CD4-positive, alpha-beta T cell treated with Interleukin-21 for 1 hour (primary cell): ENCODE measurements at places on chromosomes 1 and 21.
A peak's percentile ranks its signal among the peaks of the same experiment; 100 is the strongest.

DNA sequence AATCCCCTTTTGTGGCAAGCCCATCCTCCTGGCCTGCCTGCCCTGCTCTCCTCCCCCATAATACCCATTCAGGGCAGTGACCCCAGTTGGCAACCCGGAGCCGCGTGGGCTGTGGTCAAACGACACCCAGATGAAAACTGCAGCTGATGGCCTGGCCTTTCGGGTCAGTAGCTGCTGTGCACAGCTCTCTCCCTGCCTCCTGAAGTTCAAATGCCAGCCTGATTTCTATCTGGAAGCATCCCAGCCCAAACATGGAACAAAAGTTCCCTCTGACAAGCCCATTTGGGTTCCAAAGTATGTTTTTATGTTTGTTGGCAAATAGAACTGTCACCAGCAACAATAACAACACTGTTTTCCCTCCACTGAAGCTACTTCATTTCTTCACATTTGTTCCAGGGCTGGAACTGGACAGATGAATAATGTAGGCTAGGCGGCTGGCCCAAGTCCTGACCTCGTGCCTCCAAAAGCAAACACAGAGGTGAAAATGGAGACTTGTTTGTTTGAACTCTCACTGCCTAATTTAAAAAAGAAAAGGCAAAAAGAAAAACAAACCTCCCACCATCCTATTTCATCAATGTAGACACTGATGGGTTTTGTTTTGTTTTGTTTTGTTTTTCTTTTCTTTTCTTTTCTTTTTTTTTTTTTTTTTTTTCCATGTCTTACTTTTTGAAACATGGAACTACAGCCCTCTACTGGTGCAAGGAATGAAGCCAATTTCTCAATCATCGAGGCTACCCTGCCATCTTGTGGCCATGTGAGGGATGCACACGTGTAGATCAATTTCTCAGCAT lies 179.0 kb downstream of the ADSS2 start:
- DNase-seq: peak; percentile 80

DNA sequence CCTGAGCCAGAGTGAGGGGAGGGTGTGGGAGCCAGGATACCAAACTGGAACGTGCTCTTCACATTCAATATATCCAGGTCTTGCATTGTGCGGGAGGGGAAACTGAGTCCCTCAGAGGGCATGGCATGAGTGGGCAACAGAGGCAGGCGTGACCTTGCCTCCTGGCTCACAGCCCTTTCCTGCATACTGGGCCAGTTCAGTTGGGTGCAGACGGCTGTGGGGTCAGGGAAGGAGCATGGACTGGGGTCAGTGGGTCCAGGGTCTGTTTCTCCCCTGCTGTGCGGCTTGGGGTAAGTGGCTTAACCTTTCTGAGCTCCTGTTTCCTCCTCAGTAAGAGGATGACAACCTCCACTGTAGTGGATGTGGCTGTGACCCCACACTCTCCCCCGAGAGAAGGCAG lies 16.6 kb downstream of the SERINC2 start:
- DNase-seq: no peak

- DNase-seq: no peak
These were observed 27.1 kb upstream of the LEPR start for GRCh38 chr1:65393347-65393746.

- no peak for DNase-seq
These were observed 1.6 kb downstream of the NPR1 start for GRCh38 chr1:153680120-153680403.

GRCh38 chr1:193392686-193393085 lies 206.3 kb upstream of the B3GALT2 start:
- no peak for DNase-seq

- DNase-seq: no peak
These were observed 351.1 kb upstream of the AJAP1 start for GRCh38 chr1:4303303-4303702.

GRCh38 chr1:115496904-115497527 lies 144.8 kb upstream of the VANGL1 start:
- DNase-seq: no peak

DNA sequence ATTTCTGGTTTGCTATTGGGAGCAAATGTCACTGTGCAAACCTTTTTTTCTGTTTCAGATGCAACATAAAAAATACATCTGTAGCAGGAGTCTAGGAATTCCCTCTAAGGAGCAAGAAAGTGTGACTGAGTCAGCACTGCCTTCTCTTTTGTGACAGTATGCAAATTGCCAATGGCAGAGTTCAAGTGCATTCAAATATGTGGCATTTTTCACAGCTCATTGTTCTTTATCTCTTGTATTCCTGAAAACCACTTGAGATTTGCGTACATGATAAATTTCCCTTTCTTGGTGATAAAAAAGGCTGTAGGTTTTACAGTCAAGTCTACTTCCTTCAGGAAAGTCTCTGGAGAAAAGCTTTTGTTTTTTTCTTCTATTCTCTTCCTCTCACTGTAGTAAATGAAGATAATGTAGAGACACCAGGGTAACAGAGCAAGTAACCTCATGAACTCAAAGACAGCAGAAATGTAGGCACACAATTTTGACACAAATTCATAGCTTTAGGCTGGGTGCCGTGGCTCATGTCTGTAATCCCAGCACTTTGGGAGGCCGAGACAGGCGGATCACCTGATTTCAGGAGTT lies 129.7 kb upstream of the L1TD1 start:
- DNase-seq: no peak

GRCh38 chr1:98881901-98882300 lies 122.8 kb downstream of the PLPPR5 start:
- DNase-seq: no peak

DNA sequence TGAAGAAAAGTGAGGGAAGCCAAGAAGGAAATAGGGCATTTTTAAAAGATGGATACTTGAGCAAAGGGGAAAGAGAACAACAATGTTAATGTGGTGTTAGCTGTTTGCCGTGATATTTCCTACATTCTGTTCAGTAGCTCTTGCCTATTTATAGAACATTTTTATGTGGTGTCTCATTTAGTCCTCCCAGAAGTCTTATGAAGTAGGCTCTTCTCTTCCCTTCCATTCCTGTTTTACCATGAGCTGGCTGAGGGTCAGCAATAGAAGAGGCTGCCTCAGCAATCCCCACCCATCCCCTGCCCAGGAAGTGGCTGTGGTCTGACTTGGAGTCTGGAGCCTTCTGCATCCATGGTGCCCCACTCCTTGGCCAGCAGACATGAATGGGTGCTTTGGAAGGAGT lies 60.1 kb downstream of the KIAA0040 start:
- no peak for DNase-seq

DNA sequence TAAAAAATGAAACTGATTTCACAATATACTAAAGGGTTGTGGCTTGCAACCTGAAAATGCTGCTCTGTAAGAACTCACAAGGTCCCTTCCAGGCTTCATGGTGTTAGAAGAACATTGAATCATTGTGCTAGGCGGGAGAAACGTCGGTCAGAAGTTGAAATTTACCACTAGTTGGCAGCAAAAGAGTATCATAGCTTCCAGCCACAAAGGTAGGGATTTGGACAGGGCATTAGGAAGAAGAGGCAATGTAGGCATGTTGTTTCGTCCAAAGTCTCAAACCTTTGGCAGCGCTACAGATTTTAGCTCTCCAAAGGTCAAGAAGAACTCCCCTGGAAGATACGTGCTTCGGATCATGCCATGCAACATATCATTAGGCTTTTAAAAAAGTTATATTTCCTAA lies 62.5 kb upstream of the ZP4 start:
- no peak for DNase-seq

DNA sequence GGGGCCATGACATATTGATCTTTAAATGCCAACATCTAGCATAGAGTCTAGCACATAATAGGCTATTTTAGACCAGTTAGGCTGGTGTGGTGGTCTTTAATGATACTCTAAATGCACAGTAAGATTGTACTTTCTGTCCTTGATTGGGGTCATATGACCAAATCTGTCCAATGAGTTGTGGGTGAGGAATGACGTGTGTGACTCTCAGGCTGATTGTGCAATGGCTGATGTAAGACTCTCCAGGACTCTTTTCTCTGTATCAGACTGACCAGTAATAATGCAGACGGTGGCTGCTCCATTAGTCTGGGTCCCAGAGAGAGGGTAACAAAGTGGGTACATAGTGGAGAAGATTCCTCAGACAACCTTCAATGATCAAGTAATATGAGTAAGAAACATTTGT lies 541.6 kb upstream of the CAMK1G start:
- DNase-seq: no peak

DNA sequence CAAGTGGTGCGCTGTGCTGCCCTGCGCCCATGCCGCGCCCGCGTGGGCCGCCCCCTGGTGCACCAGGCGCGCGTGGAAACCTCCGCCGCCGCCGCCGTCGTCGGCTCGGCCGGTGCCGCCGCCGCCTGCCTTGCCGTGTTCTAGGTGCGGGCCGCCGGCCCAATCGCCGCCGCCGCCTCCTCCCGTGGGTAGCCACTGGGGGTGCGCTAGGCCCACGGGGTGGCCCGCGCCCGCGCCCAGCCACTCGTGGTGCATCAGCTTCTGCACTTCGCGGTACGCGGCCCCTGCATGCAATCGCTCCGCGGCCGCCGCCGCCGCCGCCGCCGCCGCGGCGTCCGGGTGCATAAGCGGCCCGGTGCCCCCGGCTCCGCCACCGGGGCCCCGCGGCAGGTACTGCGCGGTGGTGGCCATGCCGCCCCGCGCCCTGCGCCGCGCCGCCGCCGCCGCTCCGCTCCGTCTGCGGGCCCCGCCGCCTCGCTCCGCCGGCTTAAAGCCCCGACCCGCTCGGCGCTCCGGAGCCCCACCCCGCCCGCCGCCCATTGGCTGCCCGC lies at the start of gene POU3F1:
Gene POU3F1 (minus strand): TSS at position 461 of the 551 bp plus-strand sequence. CDS start 50 bp downstream, at position 411.
- peak; percentile 27 for DNase-seq

DNA sequence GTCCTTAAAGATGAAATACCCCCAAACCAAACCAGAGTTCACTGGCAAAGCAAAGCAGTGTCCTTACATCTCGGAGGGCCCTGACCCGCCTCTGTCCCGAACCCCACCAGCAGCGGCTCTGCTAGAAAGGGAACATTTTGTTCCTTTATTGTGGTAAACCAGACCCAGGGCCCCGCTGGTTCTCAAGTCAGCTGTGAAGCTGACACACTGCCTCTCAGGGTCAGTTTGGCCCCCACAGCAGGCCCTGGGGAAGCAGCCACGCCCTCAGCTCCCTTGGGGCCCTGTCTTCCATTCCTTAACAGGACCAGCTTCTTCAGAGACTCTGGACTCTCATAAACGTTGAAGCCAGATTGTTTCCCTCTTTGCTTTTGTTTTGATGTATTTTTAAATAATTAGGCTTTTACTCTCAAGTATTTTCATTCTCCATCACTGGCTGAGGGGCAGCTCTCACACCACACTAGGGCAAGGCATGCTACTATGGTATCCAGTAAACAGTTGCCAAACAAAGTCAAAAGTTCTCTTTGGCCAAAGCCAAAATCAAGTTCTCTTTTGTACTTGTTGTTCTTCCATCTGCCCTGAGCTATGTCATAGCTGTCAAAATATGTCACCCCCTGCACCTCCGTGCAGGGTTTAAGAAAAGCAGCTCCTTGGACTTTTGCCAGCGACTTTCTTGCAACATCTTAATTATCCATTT lies 61.1 kb upstream of the ANGPTL1 start:
- DNase-seq: no peak

- no peak for DNase-seq
These were observed 3.0 kb upstream of the ATP1B1 start for GRCh38 chr1:169103480-169103893.

DNA sequence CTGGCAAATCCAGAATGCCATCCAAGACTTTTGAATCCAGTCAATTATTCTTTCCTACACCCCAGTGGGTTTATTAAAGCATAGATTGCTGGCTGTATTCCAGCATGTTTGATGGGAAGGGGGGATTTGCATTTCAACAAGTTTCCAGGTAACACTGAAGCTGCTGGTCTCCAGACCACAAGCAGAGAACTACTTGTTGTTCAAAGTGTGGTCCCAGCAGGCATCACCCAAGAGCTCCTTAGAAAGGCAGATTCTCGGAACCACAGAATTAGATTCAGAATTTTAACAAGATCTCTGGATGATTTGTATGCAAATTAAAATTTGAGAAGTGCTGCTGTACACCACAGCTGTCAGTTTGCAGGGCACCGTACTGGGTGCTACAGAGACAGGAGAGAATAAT lies 216.3 kb upstream of the FAM78B start:
- DNase-seq: no peak

DNA sequence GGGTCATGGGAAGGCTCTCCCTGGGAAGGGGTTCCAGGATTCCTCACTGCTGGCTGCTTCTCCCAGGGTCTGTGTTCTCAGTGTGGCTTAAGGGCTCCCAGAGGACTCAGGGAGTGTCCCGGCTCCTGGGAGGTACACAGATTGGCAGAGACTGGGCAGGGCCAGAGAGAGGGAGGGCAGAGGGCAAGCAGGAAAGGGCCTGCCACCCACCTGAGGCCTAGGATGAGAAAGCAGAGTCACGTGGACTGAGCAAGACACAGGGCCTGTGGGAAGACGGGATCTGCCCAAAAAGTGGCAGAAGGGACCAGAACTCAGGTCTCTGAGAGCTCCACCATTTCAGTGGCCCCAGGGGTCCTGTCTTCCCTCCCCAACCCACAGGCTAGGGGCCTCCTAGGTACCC lies 871 bp downstream of the SLFNL1 start:
- no peak for DNase-seq

- DNase-seq: no peak
These were observed 79.7 kb downstream of the ENAH start for GRCh38 chr1:225573216-225573615.

DNA sequence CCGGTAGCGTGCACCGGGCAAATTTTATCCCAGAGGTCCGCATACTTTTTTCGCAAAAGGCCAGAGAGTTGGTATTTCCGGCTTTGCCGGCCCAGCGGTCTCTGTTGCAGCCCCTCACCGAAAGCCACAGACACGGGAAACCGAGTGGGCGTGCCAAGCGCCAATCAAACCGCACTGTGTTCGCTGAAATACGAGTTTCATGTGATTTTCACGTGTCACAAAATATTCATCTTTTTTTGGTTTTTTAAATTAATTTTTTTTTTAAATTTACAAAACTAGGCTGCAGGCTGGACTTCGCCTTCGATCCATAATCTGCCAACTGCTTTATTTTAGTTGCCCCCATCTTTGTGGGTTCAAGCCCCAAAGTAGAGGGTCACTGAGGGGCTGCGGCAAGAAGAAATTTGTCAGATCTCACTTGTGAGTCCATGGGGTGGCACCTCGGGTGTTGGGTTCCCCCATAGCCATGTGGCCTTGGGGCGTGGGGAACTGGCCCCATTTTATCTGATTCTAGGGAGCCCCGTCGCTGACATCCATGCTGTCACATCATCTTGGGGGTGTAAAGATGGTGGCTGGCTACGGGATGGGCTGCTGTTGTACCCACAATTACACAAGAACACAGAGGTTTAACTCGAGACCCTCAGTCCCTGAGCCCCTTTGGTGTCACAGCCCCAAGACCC lies 20.8 kb downstream of the SLC45A1 start:
- DNase-seq: no peak

GRCh38 chr1:239976130-239976968 lies 115.3 kb upstream of the FMN2 start:
- peak; percentile 38 for DNase-seq

DNA sequence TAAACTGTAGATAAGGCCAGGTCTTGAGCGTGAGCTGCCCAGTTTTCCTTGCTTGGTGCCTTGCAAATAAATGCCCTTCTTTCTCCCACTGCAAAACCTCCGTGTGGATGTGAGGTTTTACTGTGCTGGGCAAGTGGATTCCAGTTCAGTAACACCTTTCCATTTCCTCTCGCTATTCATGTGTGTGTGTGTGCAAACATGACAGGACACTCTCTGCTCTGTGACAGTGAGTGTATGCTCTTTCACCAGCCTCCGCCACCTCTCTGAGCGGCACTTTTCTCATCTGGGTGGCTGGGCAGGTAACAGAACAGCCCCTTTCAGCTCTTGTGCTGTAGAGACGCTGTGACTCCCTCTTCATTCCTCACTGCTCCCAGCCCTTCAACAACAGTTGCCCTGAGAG lies 23.9 kb downstream of the CNIH3 start:
- DNase-seq: no peak
